ENCODE measurements at places on chromosomes 13 and 19.
A peak's percentile ranks its signal among the peaks of the same experiment; 100 is the strongest.

DNA sequence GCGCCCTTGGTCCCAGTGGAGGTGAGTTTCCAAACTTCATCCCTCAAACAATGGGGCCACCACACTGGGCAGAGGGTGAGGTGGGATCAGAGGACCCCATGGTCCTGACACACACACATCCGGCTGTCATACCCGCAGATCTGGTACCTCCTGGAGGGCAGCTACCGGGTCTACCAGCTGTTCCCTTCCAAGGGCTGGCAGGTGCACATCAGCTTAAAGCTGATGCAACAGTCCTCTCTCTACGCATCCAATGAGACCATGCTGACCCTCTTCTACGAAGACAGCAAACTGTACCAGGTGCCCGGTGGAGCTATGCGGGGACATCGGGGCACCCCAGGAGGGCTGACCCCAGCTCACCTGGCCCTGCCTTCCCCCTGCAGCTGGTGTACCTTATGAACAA lies 14.0 kb upstream of the PSMD8 start:
- H3K4me1 ChIP-seq: peaks cover 18% of the 10 kb centered on the region
- H3K27me3 ChIP-seq: peaks cover 29% of the 10 kb centered on the region
- DNase-seq: no peak
- no peak overlapping the region for H3K4me3 ChIP-seq
- H3K36me3 ChIP-seq: no peaks in the 10 kb centered on the region

- H3K4me3 ChIP-seq: no peak overlapping the region
- no peaks in the 10 kb centered on the region for H3K27me3 ChIP-seq
- H3K36me3 ChIP-seq: no peaks in the 10 kb centered on the region
- no peak for DNase-seq
These were observed 47.8 kb upstream of the KPNA3 start for GRCh38 chr13:49840266-49840665.

DNA sequence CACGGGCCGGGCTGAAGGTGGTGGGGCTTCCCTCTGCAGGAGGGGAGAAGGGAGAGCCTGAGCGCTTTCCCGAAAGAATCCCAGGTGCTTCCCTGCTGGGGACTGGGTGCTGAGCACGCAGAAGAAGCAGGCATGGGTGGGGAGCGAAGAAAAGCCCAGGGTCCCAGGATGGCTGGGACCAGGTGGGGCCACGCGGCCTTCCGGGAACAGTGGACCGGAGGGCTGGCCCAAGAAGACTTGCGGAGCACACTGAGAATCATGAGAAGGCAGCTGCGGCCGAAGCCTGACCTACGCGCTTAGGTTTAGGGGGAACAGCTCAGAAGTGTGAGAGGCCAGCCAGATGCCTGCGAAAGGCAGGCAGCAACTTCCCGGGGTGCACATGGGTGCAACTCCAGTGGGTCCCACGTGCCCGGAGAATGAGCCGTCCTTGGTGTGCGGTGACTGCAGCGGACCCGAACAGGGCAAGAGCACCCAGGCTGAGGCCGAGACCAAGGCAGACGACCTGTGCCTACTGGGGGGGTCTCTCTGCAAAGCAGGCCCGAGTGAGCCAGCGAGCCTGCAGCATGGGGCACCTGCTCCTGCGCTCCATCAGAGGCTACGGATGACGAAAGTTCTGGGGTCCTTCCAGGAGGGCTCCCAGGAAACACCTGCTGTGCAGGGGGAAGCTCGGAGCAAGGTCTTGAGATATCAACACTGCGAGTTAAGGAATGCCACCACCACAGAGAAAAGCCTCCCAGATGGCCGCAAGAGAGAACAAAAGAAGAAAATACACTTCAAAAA lies 52.4 kb downstream of the MLLT1 start:
- H3K27ac ChIP-seq: no peak overlapping the region
- DNase-seq: no peak
- H3K4me1 ChIP-seq: peaks cover 58% of the 10 kb centered on the region

DNA sequence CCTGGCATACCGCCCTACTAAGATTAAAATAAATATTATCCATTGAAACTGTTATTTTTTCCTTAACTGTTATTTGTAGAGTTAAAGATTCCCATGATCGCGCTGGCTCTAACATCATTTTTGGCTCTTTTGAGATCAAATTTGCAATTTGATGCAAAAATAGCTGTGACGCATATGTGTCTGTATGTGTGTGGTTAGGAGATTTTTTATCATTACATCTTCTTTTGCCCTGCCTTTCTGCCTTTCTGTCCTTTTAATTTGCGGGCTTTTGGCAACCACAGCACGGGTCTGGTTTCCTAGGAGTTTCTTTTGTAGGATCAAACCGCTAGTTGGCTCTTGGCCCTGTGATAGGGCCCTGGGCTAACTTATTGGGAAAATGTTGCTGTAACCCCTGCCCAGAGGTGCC lies 37.3 kb upstream of the ALOX5AP start:
- peak overlapping the region; percentile 40 for H3K27ac ChIP-seq
- peak; percentile 71 for DNase-seq
- no peak overlapping the region for H3K4me3 ChIP-seq
- no peaks in the 10 kb centered on the region for H3K36me3 ChIP-seq
- H3K27me3 ChIP-seq: no peaks in the 10 kb centered on the region

All from spinal cord (tissue), 10 donors.